ENCODE measurements at places on chromosomes 6 and 20. TPM values are rescaled to one million over a fixed set of nuclear protein-coding genes. Genes with fewer than 3 reads are reported as not detected.

- H3K4me1 ChIP-seq, result no peaks in the 10 kb centered on the region
- H3K27me3 ChIP-seq, result no peaks in the 10 kb centered on the region
- no peaks in the 10 kb centered on the region for H3K36me3 ChIP-seq
- H3K4me3 ChIP-seq, result no peak overlapping the region
- H3K27ac ChIP-seq, result no peak overlapping the region
Observed at GRCh38 chr6:23535101-23535500, 590.9 kb upstream of the NRSN1 start.

DNA sequence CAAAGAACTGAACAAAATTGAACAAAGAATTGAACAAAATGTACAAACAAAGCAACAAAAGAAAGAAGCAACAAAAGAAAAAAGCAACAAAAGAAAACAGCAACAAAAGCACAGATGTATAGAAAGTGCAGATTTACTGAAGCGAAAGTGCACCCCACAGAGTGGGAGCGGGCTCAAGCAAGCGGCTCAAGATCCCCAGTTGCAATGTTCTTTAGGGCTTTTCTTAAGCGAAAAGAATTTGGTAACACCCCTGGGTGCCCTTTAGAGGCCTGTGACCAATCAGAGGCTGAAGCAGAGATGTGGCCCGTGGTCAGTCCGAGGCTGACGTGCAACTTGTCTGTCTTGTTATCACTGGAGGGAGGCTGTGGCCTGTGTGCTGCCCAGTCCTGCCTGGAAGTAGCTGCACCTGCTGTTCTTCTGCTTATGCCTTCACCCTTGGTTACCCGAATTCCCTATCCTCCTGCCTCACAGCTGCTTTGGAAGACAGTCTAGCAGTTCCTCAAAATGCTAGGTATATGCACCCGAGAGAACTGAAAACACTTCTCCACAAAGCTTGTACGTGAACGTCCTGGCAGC lies 13.2 kb upstream of the KIF25 start:
- H3K36me3 ChIP-seq, result no peaks in the 10 kb centered on the region
- no peak overlapping the region for H3K27ac ChIP-seq
- no peak for DNase-seq
- no peaks in the 10 kb centered on the region for H3K27me3 ChIP-seq
- no peaks in the 10 kb centered on the region for H3K4me1 ChIP-seq

COL9A3 gene
- 81.2 TPM for total RNA-seq

SCUBE3 gene
- total RNA-seq, result 0.30 TPM

DNA sequence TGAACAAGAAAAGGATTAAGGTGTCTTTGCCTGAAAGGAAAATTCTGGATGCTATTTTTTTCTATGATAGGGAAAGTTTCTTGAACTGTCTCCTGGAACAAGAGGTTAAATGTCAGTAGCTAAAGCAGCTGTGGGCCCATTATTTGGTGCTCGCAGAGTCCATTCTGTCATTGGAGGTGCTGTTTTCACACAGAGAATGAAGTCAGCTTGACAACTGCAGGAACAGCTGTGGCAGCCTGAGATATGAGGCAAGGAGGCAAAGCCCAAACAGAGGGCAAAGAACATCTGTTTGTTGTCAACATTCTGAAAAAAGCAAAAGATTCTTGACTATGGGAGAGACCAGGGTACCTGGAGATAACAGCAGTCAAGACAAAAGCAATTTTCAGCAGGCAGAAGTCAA lies 548.2 kb downstream of the KIF16B start:
- H3K4me1 ChIP-seq, result no peaks in the 10 kb centered on the region
- no peaks in the 10 kb centered on the region for H3K27me3 ChIP-seq

DNA sequence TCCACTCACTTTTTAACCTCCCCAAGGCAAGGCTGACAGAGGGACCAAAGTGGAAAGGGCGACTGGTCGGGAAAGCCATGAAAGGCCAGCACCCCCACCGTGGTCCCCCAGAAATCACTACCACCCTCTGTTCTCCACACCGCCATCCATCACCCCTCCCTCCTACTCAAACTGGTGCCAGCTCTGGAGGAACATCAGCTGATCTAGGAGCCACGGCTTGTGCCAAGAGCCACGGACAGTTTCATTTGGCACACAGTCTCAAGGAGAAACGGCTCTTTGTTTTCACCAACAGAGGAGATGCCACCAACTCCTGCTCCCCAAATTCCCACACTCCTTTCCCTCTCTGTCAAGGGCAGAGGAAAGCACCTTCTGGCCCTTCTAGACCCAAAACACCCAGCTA lies 26.0 kb downstream of the TBC1D7 start:
- peak overlapping the region; percentile 91 for H3K27ac ChIP-seq
- peaks cover 21% of the 10 kb centered on the region for H3K4me1 ChIP-seq
- no peak overlapping the region for H3K4me3 ChIP-seq

Measured in tibial nerve (tissue), 4 donors.